Activated naive CD8-positive, alpha-beta T cell treated with anti-CD3 and anti-CD28 coated beads, Interleukin-2, amount 10 ng/mL, durations not matched to agents 7 days and 5 days (primary cell): ENCODE measurements at places on chromosomes 12 and 14. TPM values are rescaled to one million over a fixed set of nuclear protein-coding genes. Genes with fewer than 3 reads are reported as not detected.
A peak's percentile ranks its signal among the peaks of the same experiment; 100 is the strongest.

DNA sequence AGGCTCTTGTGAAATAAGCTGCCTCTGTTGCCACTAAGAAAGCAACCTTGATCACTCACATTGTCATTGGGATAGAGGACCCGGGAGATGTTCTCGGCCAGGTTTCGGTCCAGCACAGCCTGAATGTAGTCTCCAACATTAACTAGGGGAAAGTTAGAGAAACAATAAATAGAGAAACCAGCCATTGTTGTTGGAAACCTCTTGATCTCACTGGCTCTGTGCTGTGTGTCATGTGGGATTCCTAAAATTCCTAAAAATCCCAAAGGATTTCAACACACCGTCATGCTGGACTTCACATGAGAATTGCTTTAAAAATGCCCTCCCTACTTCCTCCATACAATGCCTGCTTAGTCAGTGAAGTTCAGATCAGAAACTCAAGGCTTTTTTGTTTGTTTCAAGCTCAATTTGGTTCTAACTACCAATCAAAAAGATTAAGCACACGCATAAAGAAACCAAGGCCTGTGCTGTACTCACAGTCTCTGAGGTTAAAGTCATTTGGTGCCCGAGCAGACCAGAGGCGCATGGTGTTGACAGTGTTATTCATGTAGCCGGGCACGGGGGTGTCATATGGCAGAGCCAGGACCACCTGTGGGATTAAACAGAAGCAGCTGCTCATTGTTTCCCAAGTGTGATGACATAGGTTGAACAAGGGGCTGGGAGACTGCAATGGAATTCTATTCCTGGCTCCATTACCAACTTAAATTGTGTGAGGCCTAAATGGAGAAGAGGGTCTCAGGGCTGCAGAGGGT lies 23.6 kb downstream of the PYGL start:
- H3K4me3 ChIP-seq = no peak overlapping the region
- DNase-seq = no peak
- H3K4me1 ChIP-seq = no peaks in the 10 kb centered on the region
- peaks cover 8% of the 10 kb centered on the region for H3K27me3 ChIP-seq

DNA sequence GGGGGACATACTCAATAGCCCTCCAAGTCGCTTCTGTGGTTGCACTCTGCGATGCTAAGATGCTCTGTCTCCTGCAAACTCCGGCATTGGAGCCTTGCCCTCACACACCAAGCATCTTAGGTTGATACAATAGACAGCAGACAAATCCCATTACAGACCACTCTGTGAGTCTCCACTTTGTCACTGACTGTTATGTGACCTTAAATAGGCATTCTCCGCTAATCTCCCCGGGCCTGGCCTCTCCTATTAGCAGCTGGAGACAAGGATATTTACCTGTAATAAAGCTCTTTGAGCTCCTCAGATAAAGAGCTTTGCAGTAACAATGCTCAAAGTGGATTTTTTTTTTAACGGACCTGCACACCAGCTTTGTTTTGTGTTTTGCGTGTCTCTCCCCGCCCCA lies 479.7 kb upstream of the TBX3 start:
- no peaks in the 10 kb centered on the region for H3K27me3 ChIP-seq
- no peak overlapping the region for H3K4me3 ChIP-seq
- no peak for DNase-seq
- H3K27ac ChIP-seq = no peak overlapping the region

DNA sequence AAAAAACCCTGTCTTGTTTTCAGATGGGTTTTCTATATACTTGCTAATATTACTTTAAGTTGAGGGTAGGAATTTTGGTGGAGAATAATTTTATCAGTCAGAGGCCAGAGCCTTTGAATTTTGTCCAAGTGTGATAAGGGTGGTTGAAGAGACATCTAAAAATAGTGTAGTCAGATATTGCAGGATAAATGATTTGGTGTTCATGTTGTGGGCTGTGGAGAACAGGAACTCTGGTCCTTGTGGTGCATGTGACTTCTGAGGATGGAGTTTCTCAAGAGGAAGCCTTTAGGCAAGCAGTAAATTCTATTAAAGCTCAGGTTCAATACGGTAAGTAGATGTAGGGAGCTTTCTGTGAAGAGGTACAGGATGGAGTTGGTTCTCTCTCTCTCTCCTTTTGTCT lies 2.8 kb downstream of the ADAM21 start:
- H3K4me3 ChIP-seq = no peak overlapping the region
- H3K4me1 ChIP-seq = no peaks in the 10 kb centered on the region
- no peak overlapping the region for H3K27ac ChIP-seq
- H3K27me3 ChIP-seq = peaks cover 4% of the 10 kb centered on the region

- H3K36me3 ChIP-seq = peaks cover 3% of the 10 kb centered on the region
- H3K4me3 ChIP-seq = no peak overlapping the region
- H3K27me3 ChIP-seq = no peaks in the 10 kb centered on the region
- no peak for DNase-seq
- no peak overlapping the region for H3K27ac ChIP-seq
Measured at GRCh38 chr14:31336646-31337045, 83.7 kb downstream of the HEATR5A start.

GRCh38 chr14:67268426-67269150 lies 27.4 kb downstream of the PALS1 start:
- no peaks in the 10 kb centered on the region for H3K27me3 ChIP-seq
- no peak overlapping the region for H3K27ac ChIP-seq
- no peak for DNase-seq

DNA sequence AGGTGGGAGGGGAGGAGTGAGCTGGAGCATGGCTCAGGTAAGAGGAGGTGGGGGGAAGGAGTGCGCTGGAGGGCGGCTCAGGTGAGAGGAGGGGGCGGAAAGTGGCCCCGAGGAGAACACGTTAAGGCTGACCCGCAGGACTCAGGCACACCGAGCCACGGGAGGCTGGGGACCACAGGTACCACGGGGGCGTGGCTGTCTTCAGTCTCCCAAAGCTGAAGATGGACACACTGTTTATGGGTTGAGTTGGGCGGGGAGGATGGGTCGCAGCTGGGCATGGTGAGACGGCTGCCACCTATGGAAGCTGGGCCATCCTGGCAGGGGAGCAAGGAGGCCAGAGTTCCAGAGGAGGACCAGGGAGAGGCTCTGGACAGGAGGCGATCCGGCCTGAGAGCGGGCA lies 23.5 kb downstream of the UBR7 start:
- DNase-seq = no peak
- H3K27me3 ChIP-seq = peaks cover 23% of the 10 kb centered on the region
- H3K4me1 ChIP-seq = peaks cover 5% of the 10 kb centered on the region

DNA sequence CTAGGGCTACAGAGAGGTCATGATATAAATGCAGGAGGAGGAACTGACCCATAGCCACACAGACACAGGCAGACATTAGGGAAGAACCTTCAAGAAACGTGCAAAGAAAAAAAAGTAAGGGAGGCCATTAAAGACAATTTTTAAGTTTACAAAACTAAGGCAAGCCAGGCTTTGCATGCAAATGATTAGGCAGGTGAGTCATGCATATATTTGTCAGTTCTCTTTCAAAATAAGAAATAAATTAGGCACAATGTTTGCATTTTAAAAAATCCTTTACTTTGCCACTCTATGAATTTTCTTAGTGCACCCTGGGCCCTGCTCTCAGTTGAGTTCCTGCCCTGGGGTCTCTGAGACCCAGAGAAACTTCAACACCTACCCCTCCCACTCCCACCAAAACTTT lies 75.0 kb downstream of the PRMT8 start:
- DNase-seq = no peak
- H3K27ac ChIP-seq = no peak overlapping the region
- peaks cover 10% of the 10 kb centered on the region for H3K27me3 ChIP-seq
- H3K36me3 ChIP-seq = no peaks in the 10 kb centered on the region

DNA sequence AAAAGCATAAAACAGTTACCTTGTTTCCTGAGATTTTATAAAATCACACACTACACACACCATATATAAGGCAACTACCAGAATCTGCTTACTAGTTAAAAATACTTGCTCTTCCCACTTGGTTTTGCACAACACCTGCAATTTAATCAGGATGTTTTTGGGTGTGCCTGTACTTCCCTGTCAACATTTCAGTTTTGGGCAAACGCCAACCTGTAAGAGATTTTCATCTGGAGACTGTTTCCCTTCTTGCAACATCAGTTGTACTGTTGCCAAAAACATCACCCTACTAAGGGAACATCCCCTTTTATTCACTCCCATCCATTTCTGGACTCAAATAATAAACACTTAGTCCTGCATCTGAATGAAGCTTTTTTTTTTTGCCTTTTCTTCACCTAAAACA lies 172.3 kb downstream of the DUSP6 start:
- no peaks in the 10 kb centered on the region for H3K27me3 ChIP-seq
- H3K36me3 ChIP-seq = peaks cover 5% of the 10 kb centered on the region
- H3K4me3 ChIP-seq = no peak overlapping the region
- no peak for DNase-seq
- peaks cover 23% of the 10 kb centered on the region for H3K4me1 ChIP-seq
- no peak overlapping the region for H3K27ac ChIP-seq

DNA sequence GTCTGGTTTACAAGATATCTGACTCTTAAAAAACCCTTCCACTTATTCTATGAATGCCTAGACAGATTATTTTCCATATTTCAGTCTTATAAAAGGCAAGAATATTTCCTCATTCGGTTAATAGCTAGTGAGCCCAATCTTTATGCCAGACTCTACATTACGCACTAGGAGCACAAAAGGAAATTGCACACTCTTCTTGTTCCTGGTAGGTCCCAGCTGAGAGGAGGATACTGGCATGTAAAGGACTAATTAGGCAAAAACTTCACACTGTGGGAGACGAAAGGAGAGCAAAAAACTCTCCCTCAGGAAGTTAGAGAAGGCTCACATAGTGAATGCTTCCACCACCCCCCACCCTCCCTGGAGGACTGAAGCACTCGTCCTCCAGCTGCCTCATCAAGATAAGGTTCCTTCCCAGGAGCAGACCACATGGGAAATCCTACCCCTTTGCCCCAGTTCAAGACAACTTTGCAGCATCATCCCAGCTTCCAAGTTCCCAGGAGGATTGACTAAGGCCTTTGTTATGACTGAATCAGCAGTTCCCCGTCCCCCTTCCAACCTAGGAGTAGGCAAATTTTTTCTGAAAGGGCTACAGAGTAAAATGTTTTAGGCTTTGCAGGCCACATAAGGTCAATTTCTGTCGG lies 14.5 kb downstream of the CAPZA3 start:
- no peaks in the 10 kb centered on the region for H3K36me3 ChIP-seq
- H3K27me3 ChIP-seq = no peaks in the 10 kb centered on the region
- H3K4me3 ChIP-seq = no peak overlapping the region
- no peak for DNase-seq
- no peaks in the 10 kb centered on the region for H3K4me1 ChIP-seq

GRCh38 chr14:51516706-51517395 lies 134.9 kb upstream of the FRMD6 start:
- no peaks in the 10 kb centered on the region for H3K4me1 ChIP-seq
- no peaks in the 10 kb centered on the region for H3K36me3 ChIP-seq

GRCh38 chr12:5535541-5535940 lies 103.6 kb downstream of the NTF3 start:
- no peak for DNase-seq
- H3K27ac ChIP-seq = no peak overlapping the region
- H3K4me1 ChIP-seq = no peaks in the 10 kb centered on the region
- H3K27me3 ChIP-seq = peaks cover 10% of the 10 kb centered on the region
- no peaks in the 10 kb centered on the region for H3K36me3 ChIP-seq

DNA sequence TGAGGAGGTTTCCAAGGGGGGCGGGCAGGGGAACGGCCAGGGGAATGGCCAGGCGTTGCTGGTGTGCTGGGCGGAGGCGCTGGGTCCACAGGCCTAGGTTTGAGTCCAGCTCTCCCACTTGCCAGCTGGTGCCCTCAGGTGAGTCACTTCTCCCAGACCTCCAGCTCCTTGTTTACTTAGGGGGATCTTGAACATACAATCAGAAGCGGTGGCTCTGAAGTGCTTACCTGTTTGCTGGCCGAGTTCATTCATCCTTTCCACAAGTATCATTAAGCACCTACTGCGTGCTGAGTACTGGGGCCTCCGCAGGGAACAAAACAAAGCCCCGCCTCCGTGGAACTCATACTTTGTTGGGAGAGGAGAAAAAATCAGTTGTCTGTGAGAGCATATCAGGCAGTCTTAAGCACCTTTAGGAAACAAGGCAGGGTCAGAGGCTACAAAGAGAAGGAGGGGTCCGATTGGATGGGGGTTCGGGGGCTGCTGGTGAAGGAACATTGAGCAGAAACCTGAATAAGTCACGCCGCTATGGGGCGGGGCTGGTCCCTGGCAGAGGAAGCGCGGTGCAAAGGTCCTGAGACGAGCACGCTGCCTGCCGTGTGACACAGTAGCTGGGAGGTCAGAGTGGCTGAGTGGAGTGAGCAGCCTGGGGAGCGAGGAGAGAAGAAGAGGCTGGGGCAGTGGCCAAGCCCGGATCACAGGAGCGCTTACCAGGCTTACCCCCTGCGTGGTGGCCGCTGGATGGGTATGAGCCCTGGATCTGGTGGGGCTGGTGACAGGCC lies 15.1 kb downstream of the MVK start:
- no peak for DNase-seq
- no peaks in the 10 kb centered on the region for H3K27me3 ChIP-seq
- H3K4me3 ChIP-seq = no peak overlapping the region

DNA sequence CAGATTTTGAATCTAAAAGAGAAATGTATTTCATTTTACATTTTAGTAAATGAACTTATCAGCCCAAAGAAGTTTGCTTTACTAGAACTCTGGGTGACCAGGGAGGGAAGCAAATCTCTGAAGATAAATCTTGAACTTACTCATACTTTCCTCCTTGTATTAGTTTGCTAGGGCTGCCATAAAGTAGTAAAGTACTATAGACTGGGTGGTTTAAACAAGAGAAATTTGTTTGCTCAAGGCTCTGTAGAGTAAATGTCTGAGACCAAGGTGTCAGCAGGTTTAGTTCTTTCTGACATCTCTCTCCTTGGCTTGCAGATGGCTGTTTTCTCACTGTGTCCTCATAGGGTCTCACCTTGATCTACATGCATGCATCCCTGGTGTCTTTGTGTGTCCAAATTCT lies 926.0 kb downstream of the DIO2 start:
- no peaks in the 10 kb centered on the region for H3K36me3 ChIP-seq
- no peak overlapping the region for H3K4me3 ChIP-seq
- H3K27ac ChIP-seq = no peak overlapping the region
- DNase-seq = no peak

- H3K36me3 ChIP-seq = peaks cover 57% of the 10 kb centered on the region
- H3K4me3 ChIP-seq = peak overlapping the region; percentile 2
- H3K4me1 ChIP-seq = peaks cover 50% of the 10 kb centered on the region
- peak overlapping the region; percentile 71 for H3K27ac ChIP-seq
- DNase-seq = no peak
Measured at GRCh38 chr12:56716458-56716857, 8.6 kb downstream of the NACA start.

Gene COCH
- total RNA-seq = 2.8 TPM

Gene ATXN2
- 37.2 TPM for total RNA-seq

Gene TAS2R31
- total RNA-seq = 2.9 TPM

Gene MYF5
- total RNA-seq = not detected

Gene P2RX7
- 7.0 TPM for total RNA-seq

Gene TNS2
- 3.0 TPM for total RNA-seq

Gene AKAP3
- total RNA-seq = 4.1 TPM

Gene CCND2
- 417 TPM for total RNA-seq

Gene TMEM132D
- total RNA-seq = not detected
